Cerebellar nuclear complex (tissue), 1 donor: ENCODE measurements at places on chromosomes 4 and X.

GRCh38 chr4:176755613-176756012, 37.1 kb downstream of the VEGFC start:
- no peak for DNase-seq

- no peak for DNase-seq
These were observed 22.2 kb downstream of the HMX1 start for GRCh38 chr4:8849266-8850073.

DNA sequence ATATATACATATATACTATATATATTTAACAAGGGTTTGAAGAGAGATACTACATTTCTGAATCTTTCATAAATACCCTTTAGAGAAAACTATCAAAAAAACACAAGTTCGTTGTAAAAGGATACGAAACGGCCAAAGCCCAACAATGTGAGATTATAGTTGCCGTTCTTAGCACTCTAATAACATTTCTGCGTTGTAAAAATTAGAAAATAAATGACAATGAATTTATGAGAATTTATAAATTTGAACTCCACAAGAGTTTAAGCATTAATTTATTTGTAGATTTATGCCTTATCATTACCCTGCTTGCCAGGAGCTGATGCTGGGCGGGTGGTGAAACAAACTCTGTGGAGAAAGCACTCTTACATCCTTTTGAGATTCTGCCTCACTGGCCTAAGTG, 1.1 kb downstream of the WDR17 start:
- DNase-seq, result no peak

- peak; percentile 44 for DNase-seq
These were observed 85.4 kb downstream of the INTS6L start for GRCh38 chrX:135605906-135606305.

DNA sequence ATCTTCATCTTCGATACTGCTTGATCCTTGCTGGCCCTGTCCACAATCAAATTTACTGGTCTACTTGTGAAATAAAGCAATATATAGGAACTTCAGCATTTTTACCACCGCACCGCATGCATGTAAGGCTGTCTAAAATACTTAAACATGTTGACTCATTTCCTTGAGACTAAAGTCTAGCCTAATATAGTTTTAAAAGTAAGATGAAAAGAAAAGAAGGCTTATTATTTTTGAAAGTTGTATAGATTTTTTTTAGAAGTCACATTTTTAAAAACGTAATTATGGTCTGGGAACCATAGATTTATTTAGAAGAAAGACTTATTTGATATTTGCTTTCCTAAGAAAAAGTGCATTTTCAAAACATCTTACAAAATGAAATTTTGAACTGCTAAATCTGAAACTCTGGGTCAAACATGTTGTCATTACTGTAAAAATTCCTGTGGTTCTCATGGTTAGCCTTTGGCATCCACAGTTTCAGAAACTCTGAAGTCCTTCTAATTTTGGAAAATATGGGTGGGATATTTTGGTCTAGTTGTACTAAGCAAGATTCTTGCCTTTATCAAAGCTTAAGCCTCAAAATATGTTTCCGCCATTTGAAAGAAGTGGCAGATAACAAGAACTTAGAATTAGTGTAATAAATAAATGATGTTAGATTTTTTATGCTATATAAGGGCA, 423.5 kb upstream of the CTSO start:
- DNase-seq, result no peak

GRCh38 chrX:119991005-119991787, 47.6 kb upstream of the NKAP start:
- DNase-seq, result no peak
